Tongue (tissue), 3 donors: ENCODE measurements at places on chromosomes 12 and 14.

- DNase-seq: no peak
Measured at GRCh38 chr14:71638523-71639196, 293.6 kb upstream of the RGS6 start.

DNA sequence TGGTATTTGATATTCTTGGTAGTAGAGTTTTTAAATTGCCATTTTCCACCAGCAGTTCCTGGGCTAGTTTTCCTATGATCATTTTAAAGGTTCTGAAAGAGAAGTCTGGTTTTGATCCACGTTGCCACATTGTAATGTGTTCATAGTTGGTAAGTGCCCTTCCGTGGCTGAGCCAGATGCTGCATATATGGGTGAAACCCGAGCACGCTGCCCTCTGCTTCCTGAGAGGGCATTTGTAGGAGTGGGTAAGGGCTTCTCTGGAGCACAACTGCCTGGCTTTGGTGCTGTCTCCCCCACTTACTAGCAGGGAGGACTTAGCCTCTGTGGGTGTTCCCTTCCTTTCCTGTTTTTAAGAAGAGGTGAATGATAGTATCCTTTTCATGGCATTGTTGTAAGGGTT, 7.1 kb downstream of the SNRNP35 start:
- DNase-seq: no peak

- DNase-seq: no peak
Measured at GRCh38 chr12:41442896-41443295, 254.8 kb downstream of the PDZRN4 start.

GRCh38 chr12:91608542-91608941, 425.9 kb upstream of the DCN start:
- no peak for DNase-seq

DNA sequence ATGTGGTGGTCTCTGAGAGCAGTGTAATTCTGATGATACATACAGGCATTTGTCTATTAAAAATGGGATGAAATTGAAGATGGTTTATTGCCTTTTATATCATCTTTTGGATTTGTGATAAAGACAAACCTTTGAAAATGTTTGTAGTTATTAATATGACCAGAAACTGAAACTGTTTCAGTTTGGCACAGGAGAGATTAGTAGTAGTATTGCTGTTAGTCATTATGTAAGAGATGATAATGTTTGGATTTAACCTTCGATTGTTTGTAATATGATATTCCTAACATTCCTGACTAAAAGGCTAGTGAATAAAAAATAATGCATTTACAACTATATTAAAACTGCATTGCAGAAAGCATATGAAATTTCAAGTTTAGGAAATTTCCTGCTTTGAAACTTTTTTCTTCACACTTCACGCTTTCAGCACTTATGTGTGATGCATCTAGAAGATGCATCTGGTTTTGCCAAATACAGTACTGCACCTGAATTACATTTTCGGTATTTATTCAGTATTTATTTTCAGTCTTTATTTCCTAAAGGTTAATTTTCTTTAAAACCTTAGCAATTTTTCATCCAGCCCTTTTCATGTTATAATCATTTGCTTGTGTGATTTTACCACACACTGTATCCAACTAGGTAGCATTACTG, 25.5 kb downstream of the ADIPOR2 start:
- no peak for DNase-seq

- peak; percentile 83 for DNase-seq
Measured at GRCh38 chr14:103512701-103513611, 9.7 kb downstream of the CKB start.

DNA sequence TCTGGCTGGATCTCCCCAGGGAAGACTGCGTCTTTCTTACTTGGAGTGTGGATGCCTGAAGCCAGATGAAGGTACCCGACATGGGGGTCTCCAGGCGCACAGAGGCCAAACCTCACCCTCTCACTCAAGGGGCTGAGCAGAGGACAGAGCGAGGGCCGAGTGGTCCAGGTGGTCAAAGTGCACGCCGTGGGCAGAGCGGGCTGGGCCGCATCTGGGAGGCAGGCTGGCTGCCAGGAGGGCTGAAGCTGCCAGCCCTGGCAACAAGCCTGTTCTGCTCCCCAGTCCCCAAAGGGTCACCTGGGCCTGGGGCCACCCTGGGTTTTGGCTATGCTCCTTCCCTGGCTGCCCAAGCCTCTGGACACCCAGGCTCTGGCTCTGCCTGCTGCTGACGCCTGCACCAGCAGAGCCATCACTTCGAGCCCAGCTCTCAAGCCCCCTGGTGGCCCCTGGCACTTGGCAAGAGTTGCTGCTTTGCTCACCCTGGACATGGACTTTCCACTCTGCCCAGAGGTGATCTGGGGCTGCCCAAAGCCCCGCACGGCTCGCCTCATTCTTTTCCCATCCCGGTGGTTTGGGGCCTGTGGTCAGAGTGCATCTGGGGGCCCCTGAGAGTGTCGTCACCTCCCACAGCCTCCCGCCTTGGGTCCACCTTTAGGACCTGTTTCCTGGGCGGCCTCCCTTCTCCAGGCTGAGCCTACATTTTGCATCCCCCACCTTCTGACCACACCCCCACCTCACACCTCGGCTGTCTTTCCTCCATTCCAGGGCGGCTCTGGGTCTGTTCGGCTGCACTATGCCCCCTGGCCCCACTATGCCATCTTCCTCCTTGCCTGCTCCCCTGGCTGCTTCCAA, 2.8 kb downstream of the ADSS1 start:
- DNase-seq: no peak

GRCh38 chr14:44352201-44352600, 154.9 kb downstream of the FSCB start:
- DNase-seq: no peak

- DNase-seq: no peak
Measured at GRCh38 chr14:23137192-23137812, 18.2 kb upstream of the CEBPE start.

DNA sequence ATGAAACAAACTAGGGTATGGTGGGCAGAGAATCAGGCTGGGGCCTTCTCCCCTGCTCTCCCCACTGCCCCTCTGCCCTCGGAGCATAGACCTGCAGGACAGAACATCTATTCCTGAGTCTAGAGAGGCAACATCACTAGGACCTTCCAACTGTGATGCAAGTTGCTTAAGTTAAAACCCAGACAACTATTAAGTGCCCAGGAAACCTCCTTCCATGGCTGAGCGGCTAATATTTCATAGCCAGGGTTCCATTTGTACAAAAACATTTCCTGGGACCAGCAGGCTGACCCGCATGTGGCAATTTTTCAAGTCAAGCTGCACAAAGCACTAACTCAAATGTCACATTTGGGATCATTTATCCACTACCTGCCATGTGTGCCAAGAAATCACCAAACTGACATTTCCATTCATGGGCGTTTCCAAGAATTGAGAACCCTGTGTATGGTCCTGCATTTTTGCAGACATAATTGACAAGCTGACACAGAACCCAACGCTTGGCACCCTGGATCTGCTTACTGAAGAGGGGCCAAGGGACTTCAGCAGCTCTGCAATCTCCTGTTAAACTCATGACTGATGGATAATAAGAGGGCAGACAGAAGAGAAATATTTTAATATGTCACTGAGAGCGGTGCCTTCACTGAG, 32.7 kb downstream of the NT5DC3 start:
- no peak for DNase-seq

GRCh38 chr14:101221549-101222160, 318.1 kb upstream of the RTL1 start:
- no peak for DNase-seq

DNA sequence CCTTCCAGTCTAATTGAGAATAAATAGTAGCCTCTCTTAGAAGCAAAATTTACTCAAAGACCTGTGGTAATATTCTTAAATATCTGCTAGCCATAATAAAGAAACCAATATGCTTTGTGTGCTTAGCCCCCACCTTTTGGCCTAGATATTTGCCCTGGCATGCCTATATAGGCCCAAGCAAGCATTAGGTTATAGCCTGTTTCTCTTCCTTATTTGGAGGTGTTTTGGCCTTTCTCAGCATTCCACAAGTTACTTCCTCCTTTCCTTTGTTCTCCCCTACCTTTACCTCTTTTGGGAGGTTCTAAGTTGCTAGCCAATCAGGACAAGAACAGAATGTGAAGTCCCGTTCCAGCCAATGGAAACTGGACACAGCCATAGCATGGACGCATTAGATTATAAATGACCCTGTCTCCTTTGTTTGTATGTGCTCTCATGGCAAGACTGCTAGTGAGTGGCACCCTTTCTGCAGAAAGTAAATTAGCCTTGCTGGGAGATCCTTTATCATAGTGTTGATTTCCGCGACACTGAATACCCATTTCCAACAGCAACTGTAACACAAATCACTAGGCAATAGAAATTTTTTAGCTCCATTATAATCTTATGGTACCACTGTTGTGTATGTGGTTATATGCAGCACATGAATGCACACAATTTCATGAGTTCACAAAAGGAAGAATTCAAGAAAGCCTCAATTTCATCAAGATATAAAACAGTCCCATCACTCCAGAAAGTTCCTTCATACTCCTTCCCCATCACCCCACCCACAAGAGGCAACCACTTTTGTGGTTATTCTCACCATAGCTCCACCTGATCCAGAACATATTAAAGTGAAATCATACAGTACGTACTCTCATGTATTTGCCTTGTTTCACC, 37.6 kb downstream of the CEP83 start:
- DNase-seq: no peak

- no peak for DNase-seq
Measured at GRCh38 chr14:85106506-85106905, 423.4 kb upstream of the FLRT2 start.

- no peak for DNase-seq
Measured at GRCh38 chr12:91093341-91093740, 18.0 kb downstream of the LUM start.

DNA sequence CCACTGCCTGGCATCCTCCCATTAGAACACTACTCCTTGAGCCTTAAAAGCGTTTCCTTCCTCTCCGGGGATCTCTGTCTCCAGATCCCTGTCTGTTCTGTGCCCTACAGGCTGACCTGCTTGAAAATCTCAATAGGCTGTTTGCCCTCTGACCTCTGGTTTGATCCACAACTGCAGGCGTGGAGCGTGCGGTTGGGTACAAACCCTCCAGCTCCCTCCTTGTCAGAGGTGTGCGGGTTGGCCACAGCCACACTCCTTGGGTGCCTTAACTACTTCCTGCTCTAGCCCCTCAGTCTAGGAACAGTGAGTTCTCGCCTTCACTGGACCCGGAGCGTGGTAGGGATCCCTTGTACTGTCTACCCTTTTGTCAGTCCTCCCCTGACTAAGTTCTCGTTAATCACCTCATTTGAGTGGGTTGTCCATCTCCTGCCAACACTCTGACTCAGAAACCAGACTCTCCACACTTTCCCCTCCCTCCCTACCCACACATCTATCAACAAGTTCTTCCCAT, 33.1 kb downstream of the CMKLR1 start:
- no peak for DNase-seq

DNA sequence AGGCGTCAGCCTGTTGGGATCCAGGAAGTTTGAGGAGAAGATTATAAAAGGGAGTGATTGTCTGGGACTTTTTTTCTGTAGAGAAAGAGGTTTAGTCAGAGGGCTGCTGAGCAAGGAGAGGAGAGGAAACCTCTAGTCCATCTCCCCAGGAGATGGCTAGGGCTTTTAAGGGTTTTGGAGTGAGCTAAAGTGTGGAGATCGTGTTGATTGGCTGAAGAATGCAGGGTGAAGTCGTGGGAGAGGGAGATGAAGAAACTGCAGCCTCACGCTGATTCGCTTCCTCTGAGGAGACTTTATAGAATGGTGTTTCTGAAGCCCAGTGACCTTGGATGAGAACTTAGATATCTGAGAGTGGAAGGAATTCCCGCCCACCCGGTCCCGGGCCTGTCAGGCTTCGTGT, 193.7 kb upstream of the PWP1 start:
- DNase-seq: no peak

- peak; percentile 60 for DNase-seq
Measured at GRCh38 chr12:69388371-69388770, 28.8 kb downstream of the YEATS4 start.

- no peak for DNase-seq
Measured at GRCh38 chr14:99621948-99622347, 17.9 kb upstream of the CCDC85C start.
